Activated CD4-positive, alpha-beta T cell treated with anti-CD3 and anti-CD28 coated beads, Interleukin-2, Interleukin-6, amounts not matched to agents 100 ng/mL and 50 ng/mL, durations not matched to agents 16 hours and 8 hours (primary cell): ENCODE measurements at places on chromosomes 7 and 10.

DNA sequence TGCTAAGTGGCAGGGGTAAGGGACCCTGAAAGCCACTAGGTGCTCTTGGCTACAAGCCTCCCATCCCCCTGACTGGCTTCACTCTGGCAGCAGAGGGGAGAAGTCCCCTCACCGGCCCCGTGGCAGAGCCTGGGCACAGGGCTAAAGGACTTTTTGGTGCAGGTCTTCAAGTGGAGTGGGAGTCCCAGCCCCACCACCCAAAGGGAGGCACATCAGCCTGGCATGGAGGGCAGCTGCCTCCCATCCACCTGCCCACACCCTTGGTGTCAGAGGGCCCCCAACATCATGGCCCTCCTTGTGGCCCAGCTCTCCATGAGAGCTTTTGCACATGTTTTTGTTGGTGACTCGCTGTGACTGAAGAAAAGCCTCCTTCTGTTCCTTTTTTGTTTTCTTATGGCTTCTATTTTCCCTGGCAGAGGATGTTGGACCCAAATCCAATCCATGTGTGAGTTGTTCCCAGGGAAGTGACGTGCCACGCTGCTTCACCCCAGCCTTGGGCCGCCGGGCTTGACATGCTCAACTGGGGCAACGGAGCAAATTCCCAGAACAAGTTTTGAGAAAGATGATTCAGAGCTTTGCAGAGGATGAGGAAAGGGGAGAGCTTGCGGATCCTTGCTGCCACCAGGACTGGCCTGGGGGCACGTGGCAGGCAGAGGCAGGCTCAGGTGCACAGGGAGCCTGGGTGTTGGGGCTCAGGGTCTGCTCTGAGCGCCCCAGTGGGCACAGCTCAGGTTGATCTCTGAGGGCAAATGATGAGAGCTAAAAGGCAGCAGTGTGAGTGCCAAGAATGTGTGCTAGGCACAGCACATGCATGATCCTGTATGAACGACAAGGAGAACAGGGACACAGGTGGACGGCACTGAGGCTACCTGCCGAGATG is 1.9 kb upstream of the AEBP1 start:
- no peak for DNase-seq

GRCh38 chr7:40682696-40683095 is 547.9 kb downstream of the SUGCT start:
- DNase-seq = no peak

- DNase-seq = no peak
Observed at GRCh38 chr10:131646551-131647525, 254.0 kb upstream of the PPP2R2D start.

GRCh38 chr10:99612167-99612831 is 7.9 kb downstream of the SLC25A28 start:
- peak; percentile 70 for DNase-seq

- no peak for DNase-seq
Observed at GRCh38 chr10:22503315-22504088, 158.2 kb downstream of the SPAG6 start.

DNA sequence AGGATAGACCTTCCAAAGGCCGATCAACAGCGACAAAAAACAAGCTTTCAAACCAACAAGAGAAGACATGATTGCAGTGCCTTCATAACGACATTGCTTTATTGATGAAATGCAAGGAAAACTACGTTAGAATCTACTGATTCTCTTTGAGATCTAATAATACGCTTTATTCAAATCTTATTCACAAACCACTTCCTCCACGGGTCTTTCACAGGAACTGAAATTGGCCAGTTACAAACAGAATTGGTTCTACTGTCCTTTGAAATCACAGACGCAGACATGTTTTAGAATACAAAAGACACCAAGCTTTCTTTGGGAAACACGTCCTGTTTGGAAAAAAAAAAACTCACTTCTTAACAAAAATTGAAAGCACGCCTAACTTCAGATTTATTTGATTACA is 74.7 kb upstream of the SEPHS1 start:
- no peak for DNase-seq

GRCh38 chr7:2807845-2808772 is 36.0 kb downstream of the GNA12 start:
- DNase-seq = no peak

DNA sequence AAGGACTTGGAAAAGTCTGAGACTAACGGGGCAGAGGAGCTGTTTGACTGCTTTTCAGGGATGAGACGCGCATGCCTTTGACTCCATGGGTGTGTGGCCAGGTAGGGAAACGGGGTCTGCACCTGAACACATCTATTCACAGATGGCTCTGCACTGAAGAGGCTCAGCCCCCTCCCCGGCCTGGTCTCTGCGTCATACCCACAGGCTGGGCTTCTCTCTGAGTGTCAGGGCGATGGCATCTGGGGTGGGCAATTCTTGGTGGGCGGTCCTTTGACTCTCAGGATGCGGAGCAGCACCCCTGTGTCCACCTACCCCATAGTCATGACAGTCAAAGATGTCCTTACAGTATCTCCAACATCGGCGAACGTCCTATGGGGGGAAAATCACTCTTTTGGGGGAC is 23.0 kb downstream of the PFKP start:
- no peak for DNase-seq

- DNase-seq = no peak
Observed at GRCh38 chr7:88759230-88760135, at the start of gene ZNF804B. Gene ZNF804B (plus strand): TSS chr7:88759700. CDS start chr7:88759977, 277 bp downstream.

DNA sequence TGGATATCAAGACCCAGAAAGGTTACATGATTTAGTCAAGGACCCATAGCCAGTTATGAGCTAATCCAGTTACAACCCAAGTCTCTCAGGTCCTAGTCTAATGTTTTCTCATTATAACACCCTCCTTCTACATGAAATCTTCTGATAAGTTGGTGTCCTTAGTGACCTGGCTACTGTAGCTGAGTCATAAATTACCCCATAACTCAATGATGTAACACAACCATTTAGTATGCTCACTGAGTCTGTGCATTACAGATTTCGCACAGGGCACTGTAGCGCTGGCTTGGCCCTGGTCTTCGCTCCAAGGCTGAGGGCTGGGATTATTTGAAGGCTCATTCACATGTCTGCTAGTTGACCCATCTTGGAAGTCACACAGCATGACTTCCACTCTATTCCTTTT is 36.0 kb upstream of the GLCCI1 start:
- no peak for DNase-seq

DNA sequence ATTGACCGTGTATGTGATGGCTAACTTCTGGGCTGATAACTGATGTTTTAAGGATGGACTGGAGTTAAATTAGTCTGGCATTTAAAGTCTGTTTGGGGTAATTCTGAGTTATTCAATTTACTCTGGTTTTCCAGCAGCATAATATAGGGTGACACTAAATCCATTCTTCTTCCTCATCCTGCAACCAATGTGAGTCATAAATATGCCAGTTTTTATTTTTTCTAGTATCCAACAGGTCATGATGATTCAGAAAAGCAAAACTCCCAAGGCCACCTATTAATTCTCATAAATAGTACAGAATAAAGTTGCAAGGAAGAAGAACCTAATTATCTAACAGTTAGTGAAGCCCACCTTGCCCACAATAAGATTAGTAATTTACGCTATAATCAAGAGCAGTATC is 7.5 kb upstream of the EPHB6 start:
- DNase-seq = no peak

GRCh38 chr7:156652886-156653568 is 12.5 kb downstream of the RNF32 start:
- DNase-seq = no peak

GRCh38 chr10:87818505-87819288 is 671 bp upstream of the ATAD1 start:
- DNase-seq = peak; percentile 63

DNA sequence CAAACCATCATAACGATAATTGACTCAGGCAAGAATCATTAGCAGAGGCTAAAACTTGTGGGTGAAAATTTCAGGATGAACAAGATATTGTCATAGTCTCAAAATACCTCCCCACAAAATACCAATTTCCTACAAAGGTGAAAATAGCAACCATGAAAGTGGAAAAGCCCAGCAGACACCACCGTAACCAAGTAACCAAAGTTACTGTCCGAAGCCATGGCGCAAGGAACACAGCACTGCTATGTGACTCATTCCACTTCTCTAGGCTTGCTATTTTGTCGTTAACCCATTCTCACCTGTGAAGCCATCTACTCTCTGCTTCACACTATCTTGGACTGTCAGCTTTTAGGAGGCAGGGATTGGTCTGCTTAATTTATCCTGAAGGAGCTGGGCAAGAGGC is 113.8 kb upstream of the CACUL1 start:
- peak; percentile 45 for DNase-seq

DNA sequence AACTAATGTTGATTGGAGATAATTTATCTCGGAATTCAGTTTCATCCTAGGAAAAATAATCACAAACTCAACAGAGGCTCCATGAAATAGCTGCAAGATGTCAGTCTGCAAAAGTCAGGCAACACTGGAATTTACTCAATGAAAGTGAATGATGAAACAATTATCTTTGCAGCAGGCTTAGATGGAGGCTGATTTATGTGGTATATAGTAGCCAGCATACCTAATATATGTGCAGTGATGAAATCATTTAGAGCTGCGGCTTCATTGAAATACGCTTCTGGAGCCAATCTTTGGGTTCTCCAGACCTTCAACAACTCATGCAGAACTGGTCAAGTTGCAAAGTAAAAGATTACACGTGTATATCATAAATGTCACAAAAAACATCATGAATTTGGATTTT is 113.3 kb downstream of the ITGA8 start:
- no peak for DNase-seq

DNA sequence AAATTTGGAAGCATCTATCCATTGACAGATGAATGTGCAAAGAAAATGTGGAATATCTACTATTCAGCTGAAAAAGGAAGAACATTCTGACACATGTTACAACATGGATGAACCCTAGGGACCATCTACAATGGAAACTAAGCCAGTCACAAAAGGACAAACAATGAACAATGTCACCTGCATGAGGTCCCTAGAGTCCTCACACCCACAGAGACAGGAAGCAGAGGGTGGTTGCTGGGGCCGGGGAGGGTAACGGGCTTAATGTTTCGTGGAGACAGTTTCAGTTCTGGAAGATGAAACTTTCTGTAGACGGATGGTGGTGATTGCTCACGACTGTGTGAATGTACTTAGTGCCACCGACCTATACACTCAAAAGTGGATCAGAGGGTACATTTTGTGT is 282.9 kb downstream of the ADARB2 start:
- DNase-seq = no peak

- no peak for DNase-seq
Observed at GRCh38 chr7:96219378-96220130, 102.3 kb downstream of the SLC25A13 start.

GRCh38 chr7:142371586-142372377 is 113.9 kb upstream of the PRSS58 start:
- no peak for DNase-seq
